ENCODE measurements at places on chromosomes 5 and 9.
A peak's percentile ranks its signal among the peaks of the same experiment; 100 is the strongest.

- DNase-seq: no peak
- H3K4me3 ChIP-seq: no peak overlapping the region
- no peaks in the 10 kb centered on the region for H3K36me3 ChIP-seq
- H3K27me3 ChIP-seq: peaks cover 43% of the 10 kb centered on the region
- H3K27ac ChIP-seq: no peak overlapping the region
Observed at GRCh38 chr9:132486706-132487350, 76.8 kb downstream of the CFAP77 start.

DNA sequence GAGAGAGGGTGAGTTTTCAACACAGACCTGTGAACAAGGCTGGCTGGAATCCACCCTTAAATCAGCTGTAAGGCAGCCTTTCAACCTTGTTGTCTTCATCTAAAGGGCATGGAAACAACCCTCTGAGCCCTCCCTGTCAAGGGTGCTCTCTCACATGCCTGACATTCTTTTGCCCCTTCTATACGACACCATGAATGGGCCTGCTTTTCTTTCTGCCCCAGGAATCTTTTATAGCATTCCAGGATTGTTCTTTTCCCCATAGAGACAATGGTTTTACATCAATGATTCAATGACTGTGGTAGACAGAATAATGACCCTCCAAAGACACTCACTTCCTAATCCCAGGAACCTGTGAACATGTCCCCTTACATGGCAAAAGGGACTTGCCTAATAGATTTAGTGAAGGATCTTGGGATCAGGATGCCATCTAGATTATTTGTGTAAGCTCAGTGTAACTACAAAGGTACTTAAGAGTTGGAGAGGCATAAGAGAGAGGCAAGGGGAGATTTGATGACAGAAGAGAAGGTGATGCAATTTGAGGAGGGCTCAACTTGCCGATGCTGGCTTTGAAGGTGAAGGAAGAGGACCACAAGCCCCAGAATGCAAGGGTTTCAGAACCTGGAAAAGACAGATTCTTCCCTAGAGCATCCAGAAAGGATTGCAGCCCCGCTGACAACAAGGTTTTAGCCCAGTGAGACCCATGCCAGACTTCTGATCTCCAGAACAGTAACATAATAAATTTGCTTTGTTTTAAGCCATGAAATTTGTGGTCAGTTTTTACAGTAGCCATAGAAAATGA is 29.2 kb upstream of the HMHB1 start:
- H3K4me1 ChIP-seq: no peaks in the 10 kb centered on the region
- H3K27ac ChIP-seq: no peak overlapping the region
- DNase-seq: no peak

GRCh38 chr5:8756498-8757084 is 789.3 kb downstream of the SEMA5A start:
- no peak overlapping the region for H3K27ac ChIP-seq
- H3K27me3 ChIP-seq: no peaks in the 10 kb centered on the region
- H3K4me3 ChIP-seq: no peak overlapping the region
- DNase-seq: peak; percentile 87
- no peaks in the 10 kb centered on the region for H3K4me1 ChIP-seq

GRCh38 chr5:149580808-149581191 is 498 bp upstream of the ARHGEF37 start:
- H3K4me3 ChIP-seq: peak overlapping the region; percentile 69
- H3K4me1 ChIP-seq: peaks cover 20% of the 10 kb centered on the region

GRCh38 chr5:66660396-66660795 is 64.2 kb downstream of the MAST4 start:
- H3K4me1 ChIP-seq: no peaks in the 10 kb centered on the region
- no peaks in the 10 kb centered on the region for H3K36me3 ChIP-seq
- H3K27ac ChIP-seq: no peak overlapping the region
- no peaks in the 10 kb centered on the region for H3K27me3 ChIP-seq
- no peak overlapping the region for H3K4me3 ChIP-seq

GRCh38 chr5:173328844-173329490 is 753 bp upstream of the STC2 start:
- DNase-seq: peak; percentile 93
- H3K4me1 ChIP-seq: peaks cover 47% of the 10 kb centered on the region
- H3K27ac ChIP-seq: peak overlapping the region; percentile 94

- no peak for DNase-seq
- H3K4me3 ChIP-seq: no peak overlapping the region
- no peaks in the 10 kb centered on the region for H3K36me3 ChIP-seq
- no peaks in the 10 kb centered on the region for H3K27me3 ChIP-seq
- peaks cover 8% of the 10 kb centered on the region for H3K4me1 ChIP-seq
Observed at GRCh38 chr9:108673386-108673785, 182.4 kb downstream of the ACTL7B start.

DNA sequence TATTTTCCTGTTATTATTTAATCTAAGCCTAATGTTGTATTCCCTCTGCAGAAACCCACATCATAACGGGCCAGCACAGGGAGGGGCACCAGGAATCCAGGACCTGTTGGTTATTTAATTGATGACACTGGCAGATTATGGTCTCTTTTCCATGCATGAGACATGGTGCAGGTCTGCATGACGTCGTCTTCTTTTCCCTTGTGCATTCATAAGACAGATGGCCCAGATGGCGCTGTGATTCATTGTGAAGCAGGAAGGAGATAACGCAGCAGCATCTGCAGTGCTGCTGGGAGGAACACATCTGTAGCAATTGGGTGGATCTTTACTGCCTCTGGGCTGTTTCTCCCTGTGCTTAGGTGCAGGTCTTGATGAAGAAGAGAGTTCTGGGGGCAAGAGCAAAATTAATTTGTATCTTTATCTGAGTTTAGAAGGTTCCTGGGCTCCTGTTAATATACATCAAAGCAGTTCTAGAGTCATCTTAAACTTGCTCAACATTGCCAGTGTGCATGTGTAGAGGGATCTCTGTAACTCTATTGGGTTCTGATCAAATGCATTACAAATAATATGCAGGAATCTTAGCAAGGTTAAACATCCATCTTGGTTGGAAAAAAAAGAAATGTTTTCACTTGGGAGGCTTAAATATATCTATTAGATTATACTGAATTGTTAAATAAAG is 176.1 kb downstream of the PCSK1 start:
- H3K4me1 ChIP-seq: peaks cover 77% of the 10 kb centered on the region
- no peak overlapping the region for H3K4me3 ChIP-seq
- DNase-seq: peak; percentile 41

DNA sequence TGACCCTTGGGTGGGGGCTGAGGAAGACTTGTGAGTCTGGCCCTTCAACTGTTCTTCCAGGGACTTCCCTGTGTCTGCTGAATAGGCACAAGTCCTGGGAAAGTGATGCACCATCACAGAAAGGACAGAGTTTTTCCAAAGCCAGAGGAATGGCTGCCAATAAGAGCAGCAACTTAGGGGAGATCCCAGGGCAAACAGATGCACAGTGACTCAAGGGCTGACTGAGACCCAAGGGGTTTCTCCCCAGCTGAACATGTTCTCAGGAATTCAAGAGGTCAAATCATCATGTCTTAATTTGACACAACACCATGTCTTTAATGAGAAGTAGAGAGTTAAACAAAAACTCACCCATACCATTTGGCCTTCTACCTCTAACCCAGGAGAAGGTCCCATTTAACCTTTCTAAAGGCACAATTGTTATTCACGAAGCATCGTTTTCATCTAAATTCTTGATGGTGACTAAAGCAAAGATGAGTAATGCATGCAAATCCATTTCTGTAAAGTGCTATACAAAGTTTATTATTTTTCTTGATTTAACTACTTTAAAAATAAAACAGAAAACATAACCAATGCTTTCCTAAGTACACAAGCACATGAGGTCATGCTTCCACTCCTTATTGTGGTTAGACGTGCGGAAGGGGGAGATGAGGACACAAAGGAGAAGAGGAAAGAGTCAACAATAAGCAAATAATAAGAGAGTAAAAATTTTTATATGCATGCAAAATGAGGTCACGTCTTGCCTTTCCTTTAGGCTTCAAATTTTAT is 324.1 kb downstream of the PLK2 start:
- H3K4me1 ChIP-seq: peaks cover 41% of the 10 kb centered on the region
- H3K4me3 ChIP-seq: no peak overlapping the region
- no peaks in the 10 kb centered on the region for H3K36me3 ChIP-seq
- H3K27me3 ChIP-seq: no peaks in the 10 kb centered on the region
- peak overlapping the region; percentile 94 for H3K27ac ChIP-seq
- peak; percentile 74 for DNase-seq

GRCh38 chr9:137787381-137787780 is 90.2 kb upstream of the CACNA1B start:
- no peak for DNase-seq
- no peaks in the 10 kb centered on the region for H3K4me1 ChIP-seq
- no peaks in the 10 kb centered on the region for H3K27me3 ChIP-seq
- no peak overlapping the region for H3K4me3 ChIP-seq

DNA sequence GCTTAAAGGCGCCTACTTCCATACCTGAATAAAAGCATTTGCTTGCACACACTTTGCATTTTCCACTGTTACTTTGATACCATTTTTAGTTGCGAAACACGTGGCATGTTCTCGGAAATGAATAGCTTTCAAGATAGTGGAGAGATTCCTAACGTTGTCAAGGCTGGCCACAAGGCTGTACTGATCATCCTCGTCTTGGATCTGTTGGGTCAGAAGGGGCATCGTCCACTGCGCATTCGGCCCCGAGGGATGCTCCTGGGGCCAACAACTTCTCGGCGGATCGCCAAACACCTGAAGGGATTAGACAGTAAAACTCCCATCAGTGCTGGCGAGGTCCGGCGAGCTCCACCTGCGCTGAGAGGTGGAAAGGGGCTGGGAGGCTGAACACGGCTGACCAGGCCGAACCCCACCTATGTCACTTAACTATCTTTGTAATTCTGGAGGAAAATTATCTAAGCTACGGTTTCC is 599 bp downstream of the RAD1 start:
- H3K4me1 ChIP-seq: peaks cover 24% of the 10 kb centered on the region
- DNase-seq: peak; percentile 24
- peaks cover 28% of the 10 kb centered on the region for H3K36me3 ChIP-seq
- peak overlapping the region; percentile 88 for H3K4me3 ChIP-seq

DNA sequence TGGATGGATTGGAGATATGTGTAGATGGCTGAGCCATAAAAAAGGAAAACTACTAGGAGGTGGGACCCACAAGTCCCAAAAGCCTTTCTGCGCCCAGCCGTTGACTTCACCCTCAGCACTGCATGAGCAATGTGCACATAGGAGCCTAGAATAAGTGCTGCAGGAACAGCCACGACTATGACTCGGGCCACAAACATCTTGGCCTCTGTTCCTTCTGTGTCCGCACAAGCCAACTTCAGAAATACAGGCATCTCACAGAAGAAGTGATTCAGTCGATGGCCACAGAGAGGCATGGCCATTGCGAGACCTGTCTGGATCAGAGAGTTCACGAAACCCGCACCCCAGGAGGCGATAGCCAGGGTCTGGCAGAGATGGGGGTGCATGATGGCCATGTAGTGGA is 587 bp downstream of the OR2Y1 start:
- DNase-seq: peak; percentile 26
- no peaks in the 10 kb centered on the region for H3K36me3 ChIP-seq
- no peak overlapping the region for H3K4me3 ChIP-seq
- H3K4me1 ChIP-seq: no peaks in the 10 kb centered on the region

DNA sequence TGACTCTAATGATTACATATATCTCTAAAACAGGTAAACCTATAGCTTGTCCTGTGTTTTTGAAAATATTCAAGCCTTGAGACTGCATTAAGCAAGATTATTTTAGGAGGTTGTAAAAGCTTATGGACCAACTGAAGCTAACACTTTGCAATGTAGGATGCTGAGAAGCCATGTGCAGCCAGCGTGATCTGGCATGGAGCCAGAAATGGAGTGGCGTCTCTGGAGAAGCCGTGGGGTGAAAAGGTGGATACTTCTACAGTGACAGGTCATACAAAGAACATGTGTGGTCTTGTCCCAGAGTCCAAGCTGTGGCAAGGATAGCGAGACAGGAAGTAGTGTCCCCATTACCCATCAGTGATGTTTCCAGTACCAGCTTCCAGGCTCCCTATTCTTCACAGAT is 100.8 kb upstream of the CD180 start:
- no peaks in the 10 kb centered on the region for H3K36me3 ChIP-seq
- H3K27ac ChIP-seq: no peak overlapping the region
- H3K27me3 ChIP-seq: no peaks in the 10 kb centered on the region
- no peak for DNase-seq
- peaks cover 7% of the 10 kb centered on the region for H3K4me1 ChIP-seq

GRCh38 chr5:82276800-82277612 is 1.1 kb downstream of the RPS23 start:
- H3K36me3 ChIP-seq: peaks cover 33% of the 10 kb centered on the region
- H3K27ac ChIP-seq: peak overlapping the region; percentile 45
- DNase-seq: no peak
- no peaks in the 10 kb centered on the region for H3K27me3 ChIP-seq
- peak overlapping the region; percentile 100 for H3K4me3 ChIP-seq
- peaks cover 12% of the 10 kb centered on the region for H3K4me1 ChIP-seq

DNA sequence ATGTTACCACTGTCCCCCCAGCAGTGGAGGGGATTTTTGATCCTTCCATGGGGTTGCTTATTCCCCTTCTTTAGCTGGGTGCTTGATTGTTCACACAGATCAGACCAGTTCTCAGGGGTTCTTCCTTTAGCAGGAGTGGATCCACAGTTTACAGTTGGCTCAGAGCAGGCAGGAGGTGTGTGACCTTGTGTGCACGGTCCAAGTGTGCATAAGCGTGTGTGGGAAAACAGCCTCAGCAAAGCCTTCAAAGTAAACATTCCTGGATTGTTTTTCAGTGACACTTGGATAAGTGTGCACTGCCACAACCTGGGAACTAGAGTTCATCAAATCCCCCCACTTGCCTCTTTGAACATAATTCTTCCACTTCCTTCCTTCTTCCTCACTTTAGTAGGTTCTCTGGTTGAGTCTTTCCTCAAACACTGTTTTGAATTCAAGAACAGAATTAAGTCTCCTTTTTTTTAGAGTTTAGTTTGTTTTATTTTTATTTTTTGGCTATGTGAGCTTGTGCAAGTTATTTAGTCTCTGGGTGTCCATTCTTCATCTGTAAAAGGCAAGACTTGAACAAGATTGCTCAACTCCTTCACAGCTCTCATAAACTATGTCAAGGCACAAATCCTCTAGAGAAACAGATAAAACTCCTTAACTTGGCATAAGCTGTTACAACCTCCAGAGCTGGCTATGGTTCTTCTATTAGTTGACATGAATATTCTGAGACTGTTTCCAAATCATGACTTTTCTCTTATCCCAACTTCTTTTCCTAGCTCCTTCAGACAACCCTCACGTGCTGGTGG is 78.0 kb downstream of the OSMR start:
- no peak overlapping the region for H3K4me3 ChIP-seq
- H3K36me3 ChIP-seq: peaks cover 26% of the 10 kb centered on the region
- H3K4me1 ChIP-seq: no peaks in the 10 kb centered on the region
- no peak for DNase-seq
- no peak overlapping the region for H3K27ac ChIP-seq

DNA sequence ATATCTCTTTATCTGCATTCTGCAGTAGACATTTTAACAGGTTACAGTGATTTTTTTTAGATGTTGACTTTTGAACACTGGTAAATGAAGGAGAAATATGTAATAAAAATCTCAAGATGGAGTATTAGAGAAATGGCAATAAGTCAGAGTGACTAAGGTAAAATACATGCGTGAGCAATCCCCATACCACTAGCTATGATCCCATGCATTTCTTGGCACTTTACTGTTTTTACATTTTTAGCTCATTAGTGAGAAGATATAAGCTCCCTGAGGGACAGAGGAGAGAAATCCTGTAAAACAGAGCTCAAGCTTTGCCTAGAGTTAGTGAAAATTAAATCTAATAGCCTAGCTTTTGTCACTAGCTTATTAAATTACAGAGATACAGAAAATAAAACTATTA is 181.9 kb upstream of the TRPM3 start:
- H3K4me1 ChIP-seq: no peaks in the 10 kb centered on the region
- no peak for DNase-seq
- no peak overlapping the region for H3K27ac ChIP-seq
- H3K27me3 ChIP-seq: peaks cover 7% of the 10 kb centered on the region
- H3K4me3 ChIP-seq: no peak overlapping the region
- no peaks in the 10 kb centered on the region for H3K36me3 ChIP-seq

Data from PC-3 (cell line).